ENCODE measurements at places on chromosomes 1 and 21.

DNA sequence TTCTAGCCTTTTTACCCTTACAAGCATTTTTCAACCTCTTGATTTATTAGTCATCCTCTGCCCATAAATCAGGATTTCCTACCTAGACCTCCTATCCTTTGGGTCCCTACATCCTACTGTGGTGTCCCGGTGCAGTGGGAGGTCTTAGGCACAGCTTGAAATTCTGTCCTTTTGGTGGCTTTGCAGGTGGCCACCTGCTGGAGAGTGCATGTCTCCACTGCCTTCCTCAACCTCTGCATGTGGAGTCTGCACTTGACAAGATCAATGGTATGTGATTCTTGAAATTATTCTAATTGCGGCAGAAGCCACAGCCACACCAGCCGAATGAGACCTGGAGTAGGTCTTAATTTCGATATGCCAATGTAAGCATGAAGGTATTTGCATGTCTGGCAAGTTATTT, 11.4 kb upstream of the KCNA3 start:
- DNase-seq: no peak

- no peak for DNase-seq
These were observed 41.4 kb upstream of the LMX1A start for GRCh38 chr1:165397944-165398343.

DNA sequence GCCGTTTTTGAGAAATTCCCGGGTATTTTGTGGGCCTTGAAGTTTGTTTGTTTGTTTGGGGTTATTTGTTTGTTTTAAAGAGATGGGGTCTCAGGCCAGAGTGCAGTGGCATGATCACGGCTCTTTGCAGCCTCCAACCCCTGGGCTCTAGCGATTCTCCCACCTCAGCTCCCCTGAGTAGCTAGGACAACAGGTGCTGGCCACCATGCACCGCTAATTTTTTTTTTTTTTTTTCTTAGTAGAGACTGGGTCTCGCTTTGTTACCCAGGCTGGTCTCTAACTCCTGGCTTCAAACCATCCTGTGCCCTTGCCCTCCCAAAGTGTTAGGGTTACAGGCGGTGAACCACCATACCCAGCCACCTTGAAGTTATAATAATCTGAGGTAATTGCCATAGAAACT, 2.0 kb downstream of the CHTOP start:
- no peak for DNase-seq

DNA sequence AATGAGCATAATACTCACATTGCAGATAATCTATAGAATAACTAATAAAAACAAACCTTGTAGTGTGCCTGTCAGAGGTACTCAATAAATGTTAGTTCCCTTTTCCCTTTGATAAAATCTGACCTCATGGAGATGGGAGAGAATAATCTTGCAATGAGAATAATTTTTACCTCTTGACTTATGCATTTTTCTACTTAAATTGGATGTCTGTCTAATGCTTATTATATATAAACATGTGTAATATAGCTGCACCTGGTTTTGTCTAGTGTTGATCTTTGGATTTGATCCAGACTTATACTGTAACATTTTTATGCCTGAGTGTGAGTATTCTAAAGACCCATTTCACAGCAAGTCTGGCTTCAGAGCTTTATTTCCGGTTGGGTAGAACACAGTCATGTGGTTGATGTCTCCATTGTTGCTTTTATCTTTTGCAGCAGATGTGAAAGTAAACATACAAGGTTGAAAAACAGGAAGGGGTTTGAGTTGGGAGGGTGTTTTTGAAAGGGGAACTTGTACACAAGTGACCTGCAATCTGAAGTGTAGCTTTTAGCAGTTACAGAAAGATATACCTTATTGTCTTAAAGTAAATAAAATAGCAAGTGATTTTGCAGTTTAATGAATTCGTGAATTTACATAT, 12.4 kb downstream of the EPB41 start:
- no peak for DNase-seq

DNA sequence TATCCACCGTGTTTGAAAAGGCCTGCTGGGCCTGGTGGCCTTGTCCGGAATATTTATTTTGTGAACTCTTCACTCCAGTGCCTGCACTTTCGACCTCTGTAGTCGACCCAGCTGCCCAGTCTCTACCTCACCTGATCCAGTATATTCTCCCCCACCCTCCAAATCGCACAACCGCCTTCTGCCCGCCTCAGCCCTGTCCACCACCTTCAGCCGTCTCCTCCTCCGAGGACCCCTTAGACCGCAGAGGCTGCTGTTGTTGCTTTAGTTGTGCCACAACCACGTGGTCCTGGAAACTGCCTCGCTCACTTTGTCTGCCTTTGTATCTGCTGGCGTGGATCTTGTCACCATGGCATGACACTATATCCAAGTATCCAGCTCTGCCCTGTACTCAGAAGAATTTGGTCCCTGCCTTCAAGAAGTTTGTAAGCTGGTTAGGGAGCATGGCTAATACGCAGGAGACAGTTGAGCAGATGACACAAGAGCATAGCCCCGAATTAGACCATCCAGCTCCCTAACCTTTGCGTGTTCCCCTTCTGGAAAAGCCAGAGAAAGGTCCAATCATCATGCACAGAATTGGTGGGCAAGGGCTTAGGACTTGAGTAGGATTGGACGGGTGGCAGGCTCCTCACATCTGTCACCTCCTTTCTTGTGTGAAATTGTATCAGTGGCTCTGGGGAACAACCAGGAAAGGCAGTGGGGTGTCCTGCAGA, 1.5 kb downstream of the PHGDH start:
- DNase-seq: peak; percentile 43

- DNase-seq: no peak
These were observed 4.3 kb downstream of the STK40 start for GRCh38 chr1:36381405-36381804.

DNA sequence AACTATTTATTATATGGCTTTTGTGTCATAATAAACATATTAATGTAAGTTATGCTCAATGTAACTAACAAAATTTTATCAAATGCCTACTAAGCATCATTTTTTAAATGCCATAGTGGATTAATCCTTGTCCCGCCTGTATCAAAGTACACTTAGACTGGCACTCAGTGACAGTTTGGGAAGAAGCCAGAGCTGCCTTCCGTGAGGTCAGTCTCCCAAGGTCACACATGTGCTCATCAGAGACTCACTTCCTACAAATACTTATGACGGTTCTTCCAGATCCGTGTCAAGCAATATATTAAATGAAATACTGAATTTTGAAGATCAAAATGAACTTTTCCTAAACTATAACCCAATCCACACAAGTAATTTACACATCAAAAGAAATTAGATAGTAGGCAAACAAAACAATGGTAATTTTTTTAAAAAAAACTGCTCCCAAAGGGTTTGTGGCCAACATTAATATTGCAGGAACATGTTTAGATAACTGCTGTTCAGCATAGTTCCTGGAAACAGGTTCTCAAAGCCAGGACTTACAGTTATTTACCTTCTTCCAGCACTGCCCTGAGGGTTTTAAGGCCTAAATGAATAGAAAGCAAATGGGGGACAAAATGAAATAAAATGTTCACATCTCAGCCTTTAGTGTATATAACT, 27.2 kb downstream of the WLS start:
- no peak for DNase-seq

GRCh38 chr1:228304766-228305395, 97.0 kb downstream of the OBSCN start:
- DNase-seq: no peak

GRCh38 chr1:41539418-41539805, 54.9 kb upstream of the EDN2 start:
- no peak for DNase-seq

DNA sequence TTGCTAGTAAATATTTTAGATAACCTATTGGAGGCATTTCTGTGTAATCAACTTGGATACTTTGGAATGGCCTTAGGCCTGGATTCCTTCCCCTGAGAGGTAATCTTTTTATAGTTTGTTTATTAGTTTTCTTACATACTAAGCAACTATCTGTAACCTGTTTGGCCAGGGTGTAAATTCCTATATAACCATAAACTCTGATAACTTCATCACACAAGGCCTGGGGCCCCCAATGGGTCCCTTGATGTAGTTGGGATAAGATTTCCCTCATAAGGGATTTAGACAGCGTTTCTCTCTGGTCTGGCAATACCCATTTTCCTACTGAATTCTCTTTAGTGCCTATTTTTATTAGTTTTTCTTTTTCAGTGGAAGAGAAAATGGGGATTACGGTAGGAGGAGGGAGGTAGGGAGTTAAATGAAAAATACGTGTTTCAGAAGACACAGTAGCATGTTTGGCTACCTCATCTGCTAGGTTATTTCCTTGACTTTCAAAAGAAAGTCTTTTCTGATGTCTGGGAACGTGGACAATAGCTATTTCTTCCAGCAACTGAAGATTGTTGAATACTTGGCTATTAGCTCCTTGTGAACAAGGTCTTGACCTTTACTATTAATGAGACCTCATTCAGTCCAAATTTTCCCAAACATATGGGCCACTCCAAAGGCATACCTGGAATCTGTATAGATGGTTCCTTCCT, 7.4 kb upstream of the AADACL3 start:
- no peak for DNase-seq

GRCh38 chr1:154847891-154848290, 22.2 kb downstream of the KCNN3 start:
- no peak for DNase-seq

GRCh38 chr1:77143529-77144121, 75.6 kb downstream of the PIGK start:
- no peak for DNase-seq

- no peak for DNase-seq
These were observed 93.4 kb upstream of the KCNE2 start for GRCh38 chr21:34270411-34270810.

- peak; percentile 66 for DNase-seq
These were observed 995 bp downstream of the ID3 start for GRCh38 chr1:23558140-23558871.

DNA sequence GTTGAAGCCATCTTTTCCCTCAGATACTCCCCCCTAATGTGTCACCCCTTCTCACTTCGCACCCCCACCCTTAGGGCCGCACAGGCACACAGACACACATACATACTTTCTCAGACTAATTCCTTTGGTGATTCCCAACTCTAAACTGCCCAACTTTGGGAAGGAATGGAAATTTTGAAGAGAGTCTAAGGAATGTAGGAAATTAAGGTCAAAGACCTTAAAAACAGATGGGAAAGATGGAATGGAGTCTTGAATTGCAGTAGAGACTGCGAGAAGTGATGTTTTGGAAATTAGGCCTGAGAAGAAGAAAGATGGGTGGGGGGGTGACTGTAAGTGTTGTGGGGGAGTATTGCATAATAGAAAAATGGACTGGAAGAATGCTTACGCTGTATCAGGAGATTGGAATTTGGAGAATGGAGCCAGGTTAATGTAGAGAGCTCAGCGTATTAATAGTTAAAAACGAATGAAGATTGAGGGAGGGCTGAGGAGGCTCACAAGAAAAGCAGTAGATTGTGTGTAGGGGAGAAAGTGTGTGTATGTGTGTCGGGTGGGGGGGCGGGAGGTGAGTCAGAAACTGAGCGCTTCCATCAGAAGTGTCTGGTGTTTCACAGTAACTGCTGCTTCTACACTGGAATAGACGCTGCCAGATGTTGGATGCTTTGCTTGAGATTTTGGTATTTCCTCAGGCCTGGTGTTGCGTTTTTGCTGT, 1.7 kb downstream of the PIP5K1A start:
- DNase-seq: peak; percentile 33

DNA sequence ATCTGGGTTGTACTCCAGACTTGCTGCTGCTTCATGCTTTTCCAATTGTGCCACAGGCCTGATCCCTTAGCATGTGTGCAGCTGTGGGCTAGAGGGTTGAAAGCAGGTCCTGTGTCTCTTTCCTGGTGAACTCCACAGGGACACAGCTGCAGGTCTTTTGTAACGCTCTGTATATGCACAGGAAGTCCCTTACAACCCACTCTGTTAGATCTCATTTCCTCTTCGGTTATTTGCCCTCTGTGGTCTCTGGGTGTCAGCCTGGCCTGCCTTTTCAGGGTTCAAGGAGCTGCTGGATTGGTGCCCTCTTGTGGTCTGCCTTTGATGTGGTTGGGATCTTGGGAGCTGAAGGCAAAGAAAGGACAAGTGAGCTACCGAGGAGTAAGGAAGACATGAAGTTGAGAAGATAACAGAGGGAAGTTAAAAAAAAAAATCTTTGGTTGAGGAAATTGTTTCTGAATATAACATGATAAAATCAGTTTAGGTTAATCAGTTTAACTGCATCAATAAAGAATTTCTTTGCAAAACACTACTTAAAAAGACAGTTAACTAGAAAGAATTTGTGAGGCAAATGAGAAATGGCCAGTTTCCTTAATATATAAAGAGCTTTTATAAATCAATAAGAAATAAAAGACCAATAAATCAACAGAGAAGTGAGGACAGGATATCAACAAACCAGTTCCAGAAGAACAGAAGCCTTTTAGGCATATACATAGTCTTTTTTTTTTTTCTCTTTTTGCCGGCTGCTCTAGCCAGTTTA, 44.1 kb downstream of the UCK2 start:
- no peak for DNase-seq

DNA sequence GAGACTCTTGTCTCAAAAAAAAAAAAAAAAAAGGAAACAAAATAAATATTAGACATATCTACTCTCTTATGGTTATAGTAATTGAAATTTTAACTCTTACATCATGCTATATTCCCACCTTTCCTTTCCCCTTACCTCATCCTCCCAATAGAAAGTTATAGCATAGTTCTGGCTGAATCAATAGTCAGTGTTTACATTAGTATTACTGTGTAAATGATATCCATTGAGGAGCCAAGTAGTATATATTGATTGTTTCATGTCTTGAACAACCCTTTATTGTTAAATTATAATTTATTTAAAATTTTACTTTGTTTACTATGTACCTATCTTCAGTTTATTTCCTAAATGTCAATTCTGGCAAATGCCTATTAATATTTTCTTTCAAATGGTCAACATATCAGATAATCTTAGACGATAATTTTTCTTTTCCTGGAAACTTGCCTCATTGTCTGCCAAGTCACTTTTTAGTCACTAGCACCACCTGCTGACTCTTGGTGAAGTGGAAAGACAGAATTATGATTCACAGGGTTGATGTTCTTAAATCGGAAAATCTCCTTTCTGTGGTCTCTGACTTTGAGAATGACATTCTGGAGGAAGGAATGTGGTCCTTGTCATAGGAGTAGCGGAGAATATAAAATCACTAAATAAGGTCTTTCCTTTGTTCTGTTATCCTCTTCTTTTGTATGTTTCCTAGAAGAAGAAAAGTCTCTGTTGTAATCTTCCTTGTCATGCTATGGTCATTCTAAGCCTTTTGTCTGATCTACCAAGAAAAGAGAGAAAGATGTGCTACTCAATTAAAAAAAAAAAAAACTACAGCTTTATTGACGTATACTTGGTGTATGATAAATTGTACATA, 8.6 kb downstream of the HJV start:
- peak; percentile 66 for DNase-seq

DNA sequence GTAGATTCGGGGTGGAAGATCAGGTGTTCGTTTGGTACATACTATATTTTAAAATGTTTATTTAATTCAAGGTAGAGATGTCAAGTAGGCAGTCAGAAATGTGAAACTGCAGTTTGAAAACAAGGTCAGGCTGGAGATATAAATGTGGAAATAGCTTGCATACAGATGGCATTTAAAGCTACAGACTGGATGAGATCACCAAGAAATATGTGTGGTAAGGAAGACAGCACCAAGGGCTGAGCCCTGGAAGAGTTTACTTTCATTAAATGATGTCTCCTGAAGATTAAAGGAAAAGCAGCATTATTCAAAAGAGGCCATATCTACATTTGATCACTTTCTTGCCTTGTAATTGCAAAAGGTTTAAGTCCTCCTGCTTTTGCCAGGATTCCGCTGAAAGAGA, 271.3 kb downstream of the PTBP2 start:
- DNase-seq: no peak

Data from hindlimb muscle (tissue), 1 donor.